ENCODE measurements at places on chromosomes 1 and 21.

DNA sequence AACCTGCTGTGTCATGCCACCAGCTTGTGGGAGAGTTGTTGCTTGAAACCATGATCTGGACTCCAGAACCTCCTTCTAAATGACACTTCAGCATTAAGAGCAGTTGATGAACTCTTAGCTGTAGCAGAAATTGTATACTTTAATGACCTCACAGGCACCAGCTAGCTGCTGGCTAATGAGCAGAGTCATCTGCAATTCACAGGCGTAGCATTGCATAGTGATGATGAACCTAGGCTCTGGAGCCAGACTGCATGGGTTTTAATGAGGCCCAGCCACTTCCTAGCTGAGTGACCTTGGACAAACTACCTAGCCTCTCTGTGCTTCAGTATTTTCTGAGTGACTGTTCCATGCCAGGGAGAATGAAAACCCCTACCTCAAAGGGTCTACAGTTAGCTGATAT, 407.1 kb downstream of the LMO4 start:
- DNase-seq = no peak

DNA sequence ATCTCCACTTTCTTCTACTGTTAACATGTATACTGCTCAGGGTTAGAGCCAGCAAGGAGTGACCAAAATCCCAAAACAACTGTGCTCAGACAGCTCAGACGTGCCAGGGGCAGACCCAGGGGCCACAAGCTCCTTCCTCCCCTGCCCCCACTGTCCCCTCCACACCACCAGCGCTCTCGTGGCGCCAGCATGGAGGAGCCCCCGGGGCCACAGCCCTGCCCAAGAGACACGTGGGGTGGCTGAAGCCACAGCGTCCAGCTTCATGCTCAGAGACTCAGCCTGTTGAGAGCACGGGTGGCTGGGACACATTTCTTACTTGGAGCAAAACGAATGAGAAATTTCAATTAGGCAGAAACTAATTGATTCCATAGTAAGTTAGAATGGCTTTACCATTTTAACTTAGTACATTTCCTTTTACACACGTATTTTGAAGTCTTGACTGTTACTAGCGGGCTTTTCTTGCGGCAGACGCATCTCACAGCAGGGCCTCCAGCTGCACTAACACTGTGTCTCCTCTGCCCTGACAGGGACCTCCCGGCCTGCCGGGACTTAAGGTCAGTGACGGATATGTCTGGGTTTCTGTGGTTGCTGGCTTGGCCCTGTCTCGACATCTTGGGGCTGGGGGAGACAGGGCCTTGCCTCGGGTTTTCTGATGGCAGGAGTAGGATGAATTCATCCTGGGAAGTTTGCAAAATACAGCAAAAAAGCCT, 54.2 kb downstream of the SLC19A1 start:
- no peak for DNase-seq

- no peak for DNase-seq
Measured at GRCh38 chr1:175481126-175482070, 262.0 kb downstream of the TNR start.

- peak; percentile 66 for DNase-seq
Measured at GRCh38 chr1:175338387-175339135, 146.0 kb upstream of the KIAA0040 start.

GRCh38 chr1:112678605-112679004, 4.1 kb downstream of the MOV10 start:
- no peak for DNase-seq

- no peak for DNase-seq
Measured at GRCh38 chr1:182444497-182444896, 5.4 kb upstream of the RGSL1 start.

GRCh38 chr21:32307706-32308105, 9.1 kb downstream of the MRAP start:
- no peak for DNase-seq

DNA sequence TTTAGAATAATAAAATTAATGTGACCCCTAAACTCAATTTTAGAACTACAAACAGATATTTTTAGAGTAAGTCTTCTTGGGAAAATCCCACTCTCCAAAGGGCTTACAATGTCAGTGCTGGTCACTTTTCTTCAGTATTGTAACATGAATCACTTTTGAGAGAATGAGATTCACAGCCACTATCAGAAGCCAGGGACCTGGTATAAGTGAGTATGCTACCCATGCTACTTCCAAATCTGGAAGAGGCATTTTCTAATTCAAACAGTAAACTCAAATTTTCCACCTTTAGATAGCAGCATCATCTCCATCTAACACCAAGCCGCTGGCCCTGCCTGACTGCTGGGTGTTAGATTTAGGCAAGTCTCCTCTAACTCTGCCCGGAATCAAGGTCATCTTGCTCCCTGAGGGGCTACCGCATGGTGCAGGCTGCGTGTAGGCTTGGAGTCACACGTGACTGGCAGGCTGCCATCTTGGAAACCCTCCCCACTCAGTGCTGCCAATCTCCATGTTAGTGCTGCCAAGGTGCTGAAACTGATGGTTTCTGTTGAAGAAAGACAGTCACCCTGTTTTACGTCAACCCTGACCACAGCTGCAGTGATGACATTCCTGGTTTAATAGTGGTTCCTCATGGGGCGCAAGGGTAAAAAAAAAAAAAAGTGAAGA, 882.9 kb upstream of the B3GALT2 start:
- DNase-seq = no peak

GRCh38 chr1:173191011-173191705, 16.0 kb downstream of the TNFSF4 start:
- no peak for DNase-seq

- no peak for DNase-seq
Measured at GRCh38 chr21:37398697-37399096, 32.1 kb downstream of the DYRK1A start.

DNA sequence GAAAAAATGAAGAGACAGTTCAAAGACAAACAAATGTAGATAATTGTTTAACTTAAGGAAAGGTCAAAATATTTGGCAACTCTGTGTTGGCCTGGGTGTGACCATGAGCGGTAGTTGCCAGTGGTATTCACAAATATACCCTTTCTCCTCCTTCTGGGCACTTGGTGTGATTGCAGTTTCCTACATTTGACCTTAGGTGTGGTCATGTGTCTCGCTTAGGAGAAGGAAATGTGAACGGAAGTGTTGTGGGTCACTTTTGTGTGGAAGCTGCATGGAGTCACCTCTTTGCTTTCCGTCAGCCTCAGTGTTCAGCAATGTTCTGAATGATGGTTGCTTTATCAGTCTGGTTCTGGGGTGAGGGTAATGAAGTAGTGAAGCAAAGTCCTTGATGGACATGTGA, 3.4 kb upstream of the PCSK9 start:
- DNase-seq = no peak

GRCh38 chr1:6163973-6164617, 16.0 kb downstream of the CHD5 start:
- no peak for DNase-seq

DNA sequence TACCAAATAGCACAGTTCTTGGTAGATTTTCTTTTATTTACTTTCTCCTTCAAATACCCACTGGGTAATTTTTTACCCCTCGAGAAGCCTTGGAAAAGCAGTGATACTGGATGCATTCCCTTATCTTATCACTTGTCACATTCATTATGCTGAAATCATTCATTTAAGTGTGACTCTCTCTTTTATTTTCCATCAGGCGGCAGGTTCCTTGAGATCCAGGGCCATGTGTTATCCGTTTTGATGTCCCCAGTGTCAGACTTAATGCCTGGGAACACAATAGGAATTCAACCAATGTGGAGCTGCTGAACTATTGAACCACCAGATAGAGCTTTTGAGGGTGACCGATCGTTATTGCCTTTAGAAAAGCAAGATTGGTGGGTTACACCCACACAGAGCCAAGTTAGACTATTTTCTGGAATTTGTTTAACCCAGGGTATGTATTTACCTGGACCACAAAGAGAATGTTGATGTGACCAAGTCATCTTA, 51.5 kb upstream of the ATP5PO start:
- no peak for DNase-seq

- DNase-seq = no peak
Measured at GRCh38 chr1:171595324-171595723, 26.7 kb upstream of the MYOCOS start.

GRCh38 chr1:95057351-95057750, 15.4 kb downstream of the ALG14 start:
- DNase-seq = no peak

GRCh38 chr1:159612211-159612885, 24.7 kb downstream of the APCS start:
- no peak for DNase-seq

- no peak for DNase-seq
Measured at GRCh38 chr21:17699524-17700189, 87.0 kb upstream of the BTG3 start.

- DNase-seq = no peak
Measured at GRCh38 chr21:15224346-15225086, 159.7 kb upstream of the NRIP1 start.

DNA sequence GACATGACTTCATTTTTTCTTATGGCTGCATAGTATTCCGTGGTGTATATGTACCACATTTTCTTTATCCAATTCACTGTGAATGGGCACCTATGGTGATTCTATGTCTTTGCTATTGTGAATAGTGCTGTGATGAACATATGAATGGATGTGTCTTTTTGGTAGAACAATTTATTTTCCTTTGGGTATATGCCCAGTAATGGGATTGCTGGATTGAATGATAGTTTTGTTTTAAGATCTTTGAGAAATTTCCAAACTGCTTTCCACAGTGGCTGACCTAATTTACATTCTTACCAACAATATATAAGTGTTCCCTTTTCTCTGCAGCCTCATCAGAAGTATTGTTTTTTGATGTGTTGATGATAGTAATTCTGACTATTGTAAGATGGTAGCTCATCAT, 361.7 kb upstream of the SGIP1 start:
- DNase-seq = no peak

DNA sequence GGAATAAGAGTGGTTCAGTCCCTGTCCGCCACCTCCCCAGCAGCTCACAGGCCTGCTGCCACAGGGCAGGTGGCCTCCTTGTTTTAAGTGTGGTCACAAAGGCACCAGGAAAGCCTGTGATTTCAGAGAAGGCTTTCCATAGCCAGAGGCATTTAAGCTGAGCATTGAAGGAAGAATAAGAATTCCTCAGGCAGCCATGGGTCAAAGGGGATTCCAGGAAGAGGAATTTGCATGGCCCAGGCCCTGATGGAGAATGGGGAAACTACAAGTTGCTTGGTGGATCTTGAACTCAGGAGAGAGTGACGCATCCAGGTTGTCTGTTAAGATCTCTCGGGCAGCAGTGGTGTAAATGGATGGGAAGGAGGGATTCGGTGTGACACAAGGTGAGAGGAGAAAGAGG, 66.7 kb downstream of the KLHDC7A start:
- no peak for DNase-seq

DNA sequence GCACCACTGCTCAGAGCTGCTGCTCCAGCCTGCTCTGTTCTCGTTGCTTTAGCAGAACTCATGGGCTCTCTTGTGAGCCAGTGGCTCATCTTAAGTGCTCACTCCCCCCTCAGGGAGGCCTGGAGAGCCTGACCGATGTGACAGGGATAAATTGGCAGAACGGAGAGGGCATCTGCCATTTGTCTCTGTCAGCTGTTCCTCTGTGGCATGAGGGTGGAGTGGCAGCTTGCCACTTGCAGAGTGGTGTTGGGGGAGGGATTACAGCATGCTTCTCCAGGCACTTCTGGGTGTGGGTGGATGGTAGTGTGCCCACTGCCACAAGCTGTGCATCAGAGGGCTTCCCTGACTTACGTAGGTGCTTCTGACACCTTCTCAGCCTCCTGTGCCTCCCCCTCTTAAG, 229.5 kb downstream of the PAPPA2 start:
- no peak for DNase-seq

DNA sequence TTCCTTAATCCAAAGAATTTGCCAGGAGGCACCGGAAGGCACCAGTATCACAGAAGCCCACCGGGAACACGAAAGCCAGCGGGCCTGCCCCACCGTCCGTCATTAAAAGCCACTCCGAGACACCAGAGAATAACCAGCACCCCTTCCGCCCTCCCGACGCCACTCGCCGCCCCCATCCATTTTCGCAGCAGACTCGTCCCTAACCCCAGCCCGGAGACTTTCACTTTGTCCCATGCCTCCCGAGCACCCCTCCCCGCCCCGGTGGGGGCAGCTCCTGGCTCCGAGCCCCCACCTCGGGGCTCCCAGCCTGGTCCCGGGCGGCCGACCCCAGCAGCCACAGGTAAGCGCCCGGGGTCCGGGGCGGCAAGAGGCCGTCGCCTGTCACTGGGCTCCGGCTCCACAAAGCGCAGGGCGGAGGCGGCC, 105.4 kb downstream of the SLC45A1 start:
- no peak for DNase-seq

- no peak for DNase-seq
Measured at GRCh38 chr1:19934336-19934735, 10.9 kb upstream of the PLA2G2E start.

DNA sequence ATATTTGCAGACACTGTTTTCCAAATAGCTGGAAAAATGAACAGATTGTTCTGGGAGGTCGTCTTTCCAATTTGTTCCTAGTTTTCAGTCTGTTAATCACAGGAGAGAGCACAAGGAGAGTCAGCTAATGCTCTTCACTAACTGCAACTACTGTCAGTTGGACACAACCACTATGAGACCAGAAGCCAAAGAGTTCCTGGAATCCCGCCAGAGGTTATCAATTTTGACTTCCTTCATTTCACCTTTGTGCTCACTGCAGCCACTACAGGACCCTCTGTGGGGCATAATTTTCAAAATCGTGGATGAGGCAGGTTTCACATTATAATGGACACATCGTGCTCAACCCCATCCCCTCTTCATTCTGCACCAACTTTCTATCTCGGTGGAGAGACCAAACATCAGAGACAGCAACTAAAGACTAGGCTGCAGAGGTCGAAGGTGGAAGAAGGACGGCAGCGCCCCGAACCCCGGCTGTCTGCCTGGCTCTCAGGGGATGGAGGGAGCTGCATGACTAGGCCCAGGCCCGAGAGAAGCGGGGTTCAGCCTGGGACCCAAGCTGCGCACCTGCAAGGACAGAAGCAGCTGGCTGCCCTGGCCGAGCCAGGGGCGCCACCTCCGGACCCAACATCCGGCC, 602 bp downstream of the KIAA0319L start:
- no peak for DNase-seq

DNA sequence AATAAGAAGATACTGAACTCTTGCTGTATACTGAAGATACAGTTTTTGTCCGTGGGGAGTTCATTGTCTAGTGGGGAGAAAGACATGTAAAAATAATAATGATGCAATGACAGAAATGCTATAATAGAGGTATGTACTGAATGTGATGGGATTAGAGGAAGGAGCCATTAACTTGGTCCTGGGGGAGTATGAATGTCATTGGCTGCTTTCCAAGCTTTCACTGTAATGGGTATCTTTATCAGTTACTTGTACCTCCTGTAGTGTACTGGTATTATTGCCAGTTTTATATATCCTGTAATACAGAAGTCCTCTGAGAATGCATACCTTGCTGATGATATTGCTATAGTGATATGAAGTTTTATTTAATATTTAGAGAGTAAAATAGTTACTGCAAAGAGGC, 7.4 kb downstream of the BTBD8 start:
- no peak for DNase-seq

- DNase-seq = no peak
Measured at GRCh38 chr1:196143602-196144342, 464.5 kb downstream of the KCNT2 start.

GRCh38 chr1:234495231-234495990, 16.4 kb upstream of the TARBP1 start:
- no peak for DNase-seq
